ENCODE measurements at places on chromosomes 3 and 15.

DNA sequence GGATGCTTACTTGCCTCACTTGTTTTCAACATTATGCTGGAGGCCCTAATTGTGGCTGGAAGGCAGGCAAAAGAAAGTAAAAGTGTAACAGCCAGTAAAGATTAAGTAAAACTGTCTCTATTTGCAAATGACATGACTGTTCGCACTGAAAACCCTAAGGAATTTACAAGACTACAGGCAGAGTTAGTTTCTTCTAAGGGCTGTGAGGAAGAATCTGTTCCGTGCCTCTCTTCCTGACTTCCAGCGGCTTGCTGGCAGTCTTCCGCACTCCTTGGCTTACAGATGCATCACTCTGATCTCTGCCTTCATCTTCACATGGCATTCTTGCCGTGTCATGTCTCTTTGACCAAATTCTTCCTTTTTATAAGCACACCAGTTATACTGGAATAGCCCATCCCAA is 86.1 kb downstream of the DLG1 start:
- DNase-seq: no peak

DNA sequence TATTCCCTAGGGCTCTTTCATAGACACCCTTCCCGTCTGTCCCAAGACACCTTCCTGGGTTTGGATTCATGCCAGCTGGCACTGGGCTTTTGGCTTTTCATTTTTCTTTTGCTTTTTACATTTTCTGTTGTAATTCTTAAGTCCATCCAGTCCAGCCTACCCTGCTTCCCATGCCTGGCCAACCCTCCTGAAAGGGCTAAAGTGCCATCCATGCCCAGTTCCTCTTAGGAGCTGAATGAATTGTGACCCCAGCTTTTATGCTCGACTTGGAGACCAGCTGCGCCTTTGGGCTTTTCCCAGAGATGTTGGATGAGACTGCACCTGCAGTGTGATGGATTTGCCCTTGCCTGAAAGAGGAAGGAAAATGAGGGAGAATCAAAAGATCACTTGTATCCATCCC is 25.8 kb downstream of the LRRN1 start:
- no peak for DNase-seq

- DNase-seq: no peak
These were observed 163.7 kb downstream of the MOBP start for GRCh38 chr3:39631136-39631535.

DNA sequence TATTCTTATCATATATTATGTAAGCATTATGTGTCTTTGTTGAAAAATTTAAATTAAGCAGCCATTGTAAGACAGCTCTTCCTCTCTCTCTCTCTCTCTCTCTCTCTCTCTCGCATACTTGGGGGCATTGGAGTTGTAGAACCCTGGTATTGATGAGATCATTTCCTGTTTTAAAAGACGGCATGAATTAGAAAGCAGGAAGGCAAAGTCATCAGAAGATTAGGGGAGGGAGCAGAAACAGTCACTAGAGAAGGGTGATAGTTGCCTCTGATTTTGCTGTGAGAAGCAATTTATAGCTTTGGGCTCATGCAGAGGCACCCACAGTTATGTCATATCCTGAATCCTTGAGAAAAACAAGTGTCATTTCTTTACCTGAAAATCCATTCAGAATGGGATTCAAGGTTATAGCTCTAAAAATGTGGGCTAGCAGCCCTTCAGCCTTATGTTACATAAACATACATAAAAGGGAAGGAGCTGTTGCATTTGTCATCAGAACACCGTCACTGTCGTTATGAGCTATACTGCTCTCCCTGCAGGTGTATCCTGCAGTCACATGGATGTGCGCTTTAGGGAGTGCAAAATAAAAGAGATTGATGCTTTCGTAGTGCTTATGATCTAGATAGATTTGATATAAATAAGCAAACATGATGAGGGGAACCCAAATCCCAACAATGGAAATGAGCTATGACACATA is 213.8 kb downstream of the NR1D2 start:
- DNase-seq: no peak

DNA sequence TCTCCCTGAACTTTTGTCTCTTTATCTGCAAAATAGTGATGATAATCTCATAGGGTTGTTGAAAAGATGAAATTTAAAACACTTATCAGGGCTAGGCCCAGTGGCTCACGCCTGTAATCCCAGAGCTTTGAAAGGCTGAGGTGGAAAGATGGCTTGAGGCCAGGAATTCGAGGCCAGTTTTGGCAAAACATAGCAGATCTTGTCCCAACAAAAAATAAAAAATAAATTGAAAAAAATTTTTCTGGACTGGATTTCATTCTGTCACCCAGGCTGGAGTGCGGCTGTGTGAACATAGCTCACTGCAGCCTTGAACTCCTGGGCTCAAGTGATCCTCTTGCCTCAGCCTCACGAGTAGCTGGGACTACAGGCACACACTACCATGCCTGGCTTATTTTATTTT is 29.6 kb downstream of the LMLN start:
- DNase-seq: no peak

- no peak for DNase-seq
These were observed 19.9 kb upstream of the CACNA2D2 start for GRCh38 chr3:50523279-50523811.

GRCh38 chr3:102443021-102443420 is 8.2 kb downstream of the ZPLD1 start:
- DNase-seq: no peak

DNA sequence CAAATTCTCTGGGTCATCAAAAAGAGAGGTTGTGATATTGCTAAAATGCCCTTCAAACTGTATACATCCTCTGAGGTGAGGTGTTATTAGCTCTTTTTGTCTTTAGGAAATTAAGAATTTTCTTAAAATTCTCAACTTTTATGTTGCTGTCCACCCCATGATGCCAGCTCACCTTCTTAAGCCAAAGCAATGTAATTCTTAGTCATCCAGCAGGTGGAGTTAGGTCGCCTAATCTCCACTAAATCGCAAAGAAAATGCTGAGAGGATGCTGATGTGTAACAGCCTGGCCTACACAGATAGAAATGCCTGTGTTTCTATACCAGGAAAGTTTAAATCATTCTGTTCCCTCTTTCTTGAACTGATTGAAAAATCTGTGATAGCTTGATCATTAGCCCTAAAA is 770.2 kb upstream of the ALCAM start:
- DNase-seq: no peak

DNA sequence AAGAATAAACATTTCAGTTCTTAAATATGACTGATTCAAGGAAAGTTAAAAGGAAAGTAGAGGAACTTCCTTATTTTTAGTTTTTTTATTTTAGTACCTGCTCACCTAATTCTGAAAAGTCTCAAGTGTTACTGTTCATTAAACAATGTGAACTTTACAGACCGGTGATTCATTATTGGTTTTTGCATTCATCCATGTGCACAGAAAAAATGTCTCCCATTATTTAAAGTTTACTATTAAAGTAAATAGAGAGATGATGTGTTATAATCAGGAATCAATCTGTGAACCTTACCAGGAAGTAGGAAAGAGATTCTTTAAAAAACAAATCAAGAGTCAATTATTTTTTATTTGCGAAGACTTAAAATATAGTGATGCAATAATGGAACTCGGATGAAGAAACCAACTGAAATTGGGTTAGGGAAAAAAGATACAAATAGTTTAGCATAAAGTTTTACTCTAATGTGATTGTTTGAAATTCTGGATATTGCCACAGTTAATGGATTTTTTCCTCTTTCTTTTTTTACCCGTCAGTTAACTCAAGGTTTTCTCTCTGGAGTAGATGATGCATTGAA is 119.4 kb upstream of the SAMMSON start:
- DNase-seq: no peak

- DNase-seq: no peak
These were observed 97.5 kb downstream of the BDH1 start for GRCh38 chr3:197458179-197458707.

- no peak for DNase-seq
These were observed 106.0 kb downstream of the KLHL25 start for GRCh38 chr15:85688711-85689110.

DNA sequence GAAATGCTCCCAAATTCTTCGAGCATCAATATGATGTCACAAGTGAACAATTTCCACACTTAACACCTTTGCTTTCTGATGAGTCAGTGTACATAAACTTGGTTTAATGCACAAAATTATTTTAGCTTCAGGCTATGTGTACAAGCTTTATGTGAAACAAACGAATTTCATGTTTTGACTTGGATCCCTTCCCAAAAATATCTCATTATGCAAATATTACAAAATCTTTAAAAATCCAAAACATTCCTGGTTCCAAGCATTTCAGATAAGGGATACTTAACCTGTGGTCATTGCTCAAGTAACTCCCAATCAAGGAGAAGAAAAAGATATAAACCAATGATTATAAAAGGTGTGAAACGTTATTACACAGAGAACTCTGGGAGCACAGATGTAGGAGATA is 25.2 kb downstream of the RAB5A start:
- DNase-seq: no peak

DNA sequence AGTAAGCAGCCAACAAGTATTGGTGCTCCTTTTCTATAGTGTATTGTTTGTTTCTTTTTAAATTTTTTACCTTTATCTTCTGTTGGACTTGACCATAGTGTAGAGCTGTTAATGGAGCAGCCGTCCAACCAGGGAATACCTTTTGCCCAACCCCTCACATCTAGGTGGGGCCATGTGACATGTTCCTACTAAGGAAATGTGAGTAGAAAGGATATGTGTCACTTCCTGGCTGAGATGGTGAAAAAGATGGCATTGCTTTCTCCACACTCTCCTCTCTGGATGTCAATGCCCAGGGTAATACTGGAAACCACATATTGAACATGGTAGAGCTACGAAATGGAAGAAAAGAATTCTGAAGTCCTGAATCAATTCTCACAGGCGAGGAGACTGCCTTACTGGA is 218.8 kb downstream of the TBL1XR1 start:
- no peak for DNase-seq

DNA sequence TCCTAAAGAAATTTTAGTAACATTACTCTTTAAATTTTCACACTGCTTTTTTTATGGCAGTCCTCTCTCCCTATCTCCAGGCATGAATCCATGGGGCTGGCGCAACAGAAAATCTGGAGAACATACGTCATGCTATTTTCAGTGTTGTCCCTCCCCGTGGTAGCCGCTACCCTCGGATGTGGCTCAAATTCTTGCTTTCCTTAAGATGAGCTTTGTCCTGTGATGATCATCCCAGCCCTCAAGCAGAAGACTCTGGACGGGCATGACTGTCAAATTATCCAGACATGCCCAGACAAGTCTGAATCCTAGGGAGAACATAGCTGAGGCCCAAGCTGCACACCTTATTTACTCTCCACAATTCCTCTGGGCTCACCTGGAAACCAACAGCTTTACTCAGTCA is 49.1 kb downstream of the FMN1 start:
- DNase-seq: no peak

- no peak for DNase-seq
These were observed 5.6 kb upstream of the AP3S2 start for GRCh38 chr15:89899295-89899945.

DNA sequence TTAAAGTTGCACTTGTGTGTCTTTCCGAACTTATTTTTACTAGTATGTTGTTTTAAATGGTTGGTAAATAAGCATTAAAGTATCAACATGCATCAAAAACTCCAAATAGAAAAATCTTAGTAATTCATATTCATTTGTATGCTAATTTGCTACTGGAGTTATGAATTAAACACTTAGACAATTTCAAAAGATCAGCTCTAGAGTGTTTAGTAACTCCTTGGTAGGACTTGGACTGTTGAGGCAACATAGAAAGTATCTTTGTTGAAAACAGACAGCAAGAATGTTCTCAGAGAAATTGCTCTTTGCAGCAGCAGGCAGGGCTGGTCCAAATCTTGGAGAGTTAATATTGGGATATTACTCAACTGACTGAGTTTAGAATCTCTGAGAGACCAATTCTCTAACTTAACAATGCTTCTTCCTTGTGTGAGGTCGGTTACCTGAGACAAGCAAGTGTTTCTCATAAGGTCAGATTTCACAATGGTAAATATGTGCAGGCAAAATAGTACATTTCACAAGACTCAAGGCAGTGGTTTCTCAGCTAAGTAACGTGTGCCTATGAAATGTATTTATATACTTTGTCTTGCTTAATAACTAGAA is 147.8 kb upstream of the IL12A start:
- DNase-seq: no peak

DNA sequence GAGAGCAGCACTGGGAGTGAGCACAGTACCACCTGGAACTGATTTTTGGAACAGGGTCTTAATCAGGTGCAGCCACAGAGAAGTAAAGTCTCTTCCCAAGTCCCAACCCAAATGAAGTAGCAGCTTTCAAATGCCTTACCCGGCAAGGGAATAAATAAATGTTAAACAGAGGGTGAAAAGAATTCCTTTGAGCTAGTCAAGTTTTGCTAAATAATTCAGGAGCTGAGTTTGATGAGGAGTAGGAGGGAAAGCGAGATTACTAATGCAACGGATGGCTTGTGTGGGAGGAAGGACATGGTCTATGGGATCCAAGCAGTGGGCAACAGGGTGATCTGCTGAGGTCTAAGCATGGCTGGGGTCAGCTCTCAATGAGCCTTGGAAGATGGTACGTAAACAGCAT is 204.5 kb upstream of the ST8SIA2 start:
- no peak for DNase-seq

GRCh38 chr15:56261854-56262509 is 18.3 kb upstream of the RFX7 start:
- no peak for DNase-seq
